G401 (cell line): ENCODE measurements at places on chromosomes 4 and X. TPM values are rescaled to one million over a fixed set of nuclear protein-coding genes. Genes with fewer than 3 reads are reported as not detected.

CENPVL1 gene
- not detected in 2 replicates for total RNA-seq

GAGE1 gene
- not detected in 2 replicates for total RNA-seq

EDA2R gene
- 5.8 and 8.3 TPM in 2 replicates for total RNA-seq

GRCh38 chr4:37717576-37717975 is 31.4 kb upstream of the RELL1 start:
- peak; percentile 34 for DNase-seq

DNA sequence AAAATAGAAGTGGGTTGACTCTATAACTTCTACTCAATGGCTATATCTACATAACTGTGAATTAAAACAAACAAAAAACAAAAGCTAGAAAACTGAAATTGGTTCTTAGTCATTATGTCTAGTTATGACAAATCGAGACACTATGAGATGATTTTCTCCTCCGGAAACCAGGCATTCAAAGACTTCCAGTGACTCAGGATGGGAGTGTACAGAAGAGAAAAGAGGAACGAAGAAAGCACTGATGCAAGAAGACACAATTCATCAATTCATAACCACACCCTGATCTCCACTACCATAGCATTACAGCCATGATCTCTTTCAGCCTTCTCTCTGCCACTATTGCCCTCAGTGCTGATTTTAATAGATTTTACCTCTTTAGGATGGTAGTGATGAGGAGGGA is 253.6 kb downstream of the CBLL2 start:
- DNase-seq: no peak

DNA sequence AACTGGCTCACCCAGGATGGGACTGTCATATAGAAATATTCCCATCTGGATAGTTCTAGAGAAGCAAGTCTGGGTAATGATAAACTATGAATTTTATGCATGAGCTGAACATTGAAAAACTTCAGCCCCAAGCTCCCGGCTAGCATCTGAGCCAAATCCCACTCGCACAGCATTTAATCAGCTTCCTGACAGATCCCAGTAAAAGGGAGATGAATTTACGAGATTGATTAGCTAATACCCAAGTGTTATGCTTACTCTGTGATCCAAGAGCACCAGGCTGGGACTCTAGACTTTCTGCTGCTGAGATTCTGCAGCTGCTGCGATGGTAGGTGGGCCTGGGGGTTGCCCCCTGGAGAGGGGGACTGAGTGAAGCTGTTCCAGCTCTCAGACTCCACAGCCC is 28.0 kb downstream of the FRMPD3 start:
- DNase-seq: no peak

DNA sequence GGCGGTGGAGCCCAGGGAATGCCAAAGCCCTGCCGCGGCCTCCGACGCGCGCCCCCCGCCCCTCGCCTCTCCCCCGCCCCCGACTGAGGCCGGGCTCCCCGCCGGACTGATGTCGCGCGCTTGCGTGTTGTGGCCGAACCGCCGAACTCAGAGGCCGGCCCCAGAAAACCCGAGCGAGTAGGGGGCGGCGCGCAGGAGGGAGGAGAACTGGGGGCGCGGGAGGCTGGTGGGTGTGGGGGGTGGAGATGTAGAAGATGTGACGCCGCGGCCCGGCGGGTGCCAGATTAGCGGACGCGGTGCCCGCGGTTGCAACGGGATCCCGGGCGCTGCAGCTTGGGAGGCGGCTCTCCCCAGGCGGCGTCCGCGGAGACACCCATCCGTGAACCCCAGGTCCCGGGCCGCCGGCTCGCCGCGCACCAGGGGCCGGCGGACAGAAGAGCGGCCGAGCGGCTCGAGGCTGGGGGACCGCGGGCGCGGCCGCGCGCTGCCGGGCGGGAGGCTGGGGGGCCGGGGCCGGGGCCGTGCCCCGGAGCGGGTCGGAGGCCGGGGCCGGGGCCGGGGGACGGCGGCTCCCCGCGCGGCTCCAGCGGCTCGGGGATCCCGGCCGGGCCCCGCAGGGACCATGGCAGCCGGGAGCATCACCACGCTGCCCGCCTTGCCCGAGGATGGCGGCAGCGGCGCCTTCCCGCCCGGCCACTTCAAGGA is at the start of gene FGF2:
TSS of gene FGF2 (plus strand) at position 279 of the 705 bp plus-strand sequence. CDS start at position 623, 344 bp downstream.
- peak; percentile 25 for DNase-seq

DNA sequence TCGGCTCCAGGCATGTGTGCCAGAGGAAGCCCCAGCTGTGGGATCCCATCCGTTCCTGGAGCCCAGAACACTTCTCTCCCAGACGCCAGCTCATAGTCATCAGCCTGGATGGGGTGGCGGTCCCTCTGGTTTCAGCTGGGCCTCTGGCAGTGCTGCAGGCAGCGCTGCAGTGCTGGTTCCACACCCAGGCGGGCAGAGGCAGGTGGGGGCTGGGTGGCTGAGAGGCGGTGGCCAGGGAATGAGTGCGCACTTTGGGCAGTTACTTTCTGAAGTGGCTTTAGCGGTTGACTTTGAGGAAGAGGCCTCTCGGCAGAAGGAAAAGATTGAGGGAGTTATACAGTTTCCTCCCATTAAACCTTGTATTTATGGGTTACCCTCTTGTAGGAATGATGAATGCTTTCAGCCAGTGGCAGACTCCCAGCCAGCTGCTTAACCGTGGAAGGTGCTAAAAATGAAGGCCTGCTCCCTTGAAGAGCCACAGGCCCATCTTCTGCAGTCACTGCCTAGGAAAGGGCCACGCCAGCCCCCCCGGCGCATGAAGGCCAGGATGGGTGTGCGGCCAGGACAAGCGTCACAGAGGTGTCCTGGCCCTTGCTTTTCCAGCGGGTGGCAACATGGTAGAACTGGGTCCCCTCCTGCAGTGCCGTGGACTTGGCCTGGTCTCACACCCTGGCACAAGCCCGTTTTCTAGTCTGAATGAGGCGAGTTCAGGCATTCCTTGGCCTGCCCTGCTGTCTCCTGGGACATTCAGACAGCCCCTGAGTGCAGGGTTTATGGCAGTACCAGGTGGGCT is 9.9 kb downstream of the TADA2B start:
- DNase-seq: no peak

DNA sequence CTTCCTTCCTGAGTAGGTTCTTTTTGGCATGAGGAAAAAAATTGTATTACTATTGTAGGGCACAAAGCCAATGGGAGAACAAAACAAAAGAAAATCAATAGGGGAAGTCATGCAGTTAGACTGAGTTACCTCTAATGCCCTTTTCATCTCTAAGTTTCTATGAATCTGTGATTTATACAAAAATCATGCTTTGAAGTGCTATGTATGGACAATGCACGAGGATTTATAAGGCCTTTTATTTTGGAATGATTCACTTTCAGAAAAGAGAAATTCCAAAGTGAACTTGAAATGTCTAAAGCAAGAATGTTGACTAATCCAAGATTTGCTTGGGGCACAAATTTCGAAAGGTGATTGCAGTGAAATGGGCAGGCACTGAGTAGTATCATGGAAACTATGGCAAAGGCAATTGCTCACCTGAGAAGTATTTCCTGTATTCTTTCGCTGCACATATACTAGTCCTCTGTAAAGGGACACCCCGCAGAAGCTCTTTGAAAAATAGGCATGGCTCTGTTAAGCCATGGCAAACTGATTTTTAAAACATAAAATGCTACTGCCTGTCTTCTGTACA is 52.8 kb downstream of the ADGRG4 start:
- no peak for DNase-seq

GRCh38 chr4:121070696-121071639 is 1.4 kb downstream of the NDNF start:
- no peak for DNase-seq

DNA sequence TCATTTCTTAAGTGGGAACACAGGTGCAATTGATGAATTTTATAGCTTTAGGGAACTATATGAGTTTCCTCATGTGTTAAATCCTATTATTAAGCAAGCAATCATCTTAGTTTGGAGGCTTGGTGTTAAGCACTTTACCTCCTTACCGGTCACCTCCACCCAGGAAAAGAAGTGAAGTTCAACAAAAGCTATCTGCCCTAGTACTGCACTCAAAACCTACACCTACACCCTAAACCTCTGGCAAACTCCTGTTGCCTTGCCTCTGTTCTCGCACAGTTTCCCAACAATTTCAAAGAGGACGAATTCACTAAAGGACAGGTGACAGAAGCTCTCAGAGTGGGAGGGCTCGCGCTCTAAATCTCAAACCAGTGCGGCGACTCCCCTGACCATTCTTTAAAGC is 85.7 kb upstream of the TENT5D start:
- no peak for DNase-seq

GRCh38 chr4:22635692-22636091 is 57.0 kb upstream of the GBA3 start:
- DNase-seq: no peak

GRCh38 chrX:13151828-13152517 is 107.6 kb upstream of the FAM9C start:
- DNase-seq: no peak

DNA sequence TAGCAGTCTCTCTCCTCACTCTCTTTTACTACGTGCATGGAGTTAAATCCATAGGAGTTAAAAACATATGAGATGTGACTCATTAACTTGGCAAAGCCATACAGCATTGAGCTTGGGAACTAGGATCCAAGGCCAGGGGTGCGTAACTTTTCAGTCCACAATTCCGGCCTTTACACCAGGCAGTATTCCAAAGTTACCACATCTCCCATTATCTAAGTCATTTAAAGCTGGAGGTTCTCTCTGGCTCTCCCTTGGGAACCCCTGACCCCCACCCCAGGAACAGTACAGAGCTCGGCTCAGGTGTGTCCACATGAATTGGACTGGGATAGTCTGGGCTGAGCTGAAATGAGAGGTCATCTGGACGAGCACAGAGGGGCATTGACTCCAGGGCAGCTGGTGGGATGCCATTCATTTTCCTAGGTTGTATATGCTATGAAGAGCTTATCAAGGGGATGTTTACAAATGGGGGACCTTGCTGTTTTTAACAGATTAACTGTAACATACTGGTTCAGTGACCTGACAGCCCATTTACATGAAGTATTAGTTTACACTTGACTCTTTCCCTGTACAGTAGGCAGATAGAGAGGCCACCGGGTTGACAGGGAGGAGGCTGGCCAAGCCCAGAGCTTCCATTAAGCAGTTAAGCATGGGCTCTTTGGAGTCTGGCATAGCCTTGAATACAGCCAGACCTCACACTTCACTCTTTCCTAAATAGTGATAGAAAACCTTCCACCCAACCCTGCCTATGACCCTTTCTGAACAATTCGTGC is 128.8 kb downstream of the RAB28 start:
- no peak for DNase-seq

DNA sequence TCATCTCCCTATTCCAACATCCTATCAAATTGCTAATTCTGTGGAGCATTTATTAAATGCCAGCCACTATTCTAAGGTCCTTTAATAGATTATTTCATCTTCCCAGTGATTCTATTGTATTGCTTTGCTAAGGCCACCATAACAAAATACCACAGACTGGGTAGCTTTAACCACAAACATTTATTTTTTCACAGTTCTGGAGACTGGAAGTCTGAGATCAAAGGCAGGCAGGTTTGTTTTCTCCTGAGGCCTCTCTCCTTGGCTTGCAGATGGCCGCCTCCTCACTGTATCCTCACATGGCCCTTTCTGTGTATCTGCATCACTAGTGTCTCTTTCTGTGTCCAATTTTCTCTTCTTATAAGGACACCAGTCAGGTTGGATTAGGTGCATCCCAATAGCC is 64.5 kb downstream of the CPE start:
- no peak for DNase-seq
